ENCODE measurements at places on chromosomes 1 and 21.

DNA sequence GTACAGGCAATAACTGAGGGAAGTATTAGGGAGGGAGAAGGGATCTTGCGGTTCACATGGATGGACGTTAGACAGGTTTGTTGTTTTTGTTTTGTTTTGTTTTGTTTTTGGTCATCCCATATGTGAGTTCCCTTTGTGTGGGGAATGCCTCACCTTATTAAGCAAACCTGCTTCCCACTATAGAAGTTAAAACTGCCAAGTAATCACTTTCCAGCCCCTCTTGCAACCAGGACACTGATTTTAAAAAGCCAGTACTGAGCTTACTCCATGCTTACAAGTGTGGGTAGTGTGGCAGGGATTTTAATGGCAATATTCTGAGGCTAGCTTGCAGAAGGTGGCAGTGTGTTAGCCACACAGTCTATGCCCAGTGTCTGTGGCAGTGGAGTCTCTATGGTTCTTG is 26.5 kb downstream of the SPATA45 start:
- DNase-seq: no peak

- no peak for DNase-seq
Measured at GRCh38 chr21:17388226-17388625, 124.6 kb upstream of the CXADR start.

GRCh38 chr1:92478393-92478792 is 8.3 kb downstream of the GFI1 start:
- no peak for DNase-seq

- DNase-seq: no peak
Measured at GRCh38 chr1:164891615-164892014, 332.6 kb downstream of the PBX1 start.

DNA sequence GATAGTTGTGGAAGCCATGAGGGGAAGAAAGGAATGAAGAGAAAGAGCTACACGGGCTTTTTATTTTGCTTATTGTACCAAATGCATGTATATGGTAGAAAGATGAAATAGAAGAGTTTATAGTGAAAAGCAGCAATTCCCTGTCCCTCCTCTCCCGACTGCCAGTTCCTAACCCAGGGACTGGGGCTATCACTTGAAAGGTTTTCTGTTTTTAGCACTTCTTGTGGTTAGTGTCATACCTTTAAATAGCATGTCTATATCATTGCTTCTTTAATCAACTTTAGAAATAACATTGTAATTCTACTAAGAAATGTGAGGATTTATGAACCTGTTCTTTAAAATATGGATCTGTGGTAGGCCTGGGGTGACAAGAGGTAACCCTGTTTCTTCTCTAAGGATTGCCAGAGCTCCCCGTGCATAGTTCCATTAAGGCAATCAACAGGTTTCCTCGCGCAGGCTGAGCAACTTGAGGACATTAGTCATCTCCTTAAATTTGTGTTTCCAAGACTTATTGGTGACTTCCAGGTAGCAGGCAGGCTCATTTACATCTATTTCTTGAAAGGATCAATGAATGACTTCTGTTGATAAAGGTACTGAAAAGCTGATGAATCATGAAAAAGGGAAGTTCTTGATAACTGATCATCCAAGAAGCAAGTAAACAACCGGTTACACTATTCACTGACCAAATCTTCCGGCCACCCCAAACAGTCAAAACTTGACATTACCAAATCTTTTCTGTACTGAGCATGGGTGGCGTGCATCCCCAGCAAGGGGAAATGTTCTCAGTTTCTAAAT is 37.8 kb upstream of the S1PR1 start:
- DNase-seq: no peak

DNA sequence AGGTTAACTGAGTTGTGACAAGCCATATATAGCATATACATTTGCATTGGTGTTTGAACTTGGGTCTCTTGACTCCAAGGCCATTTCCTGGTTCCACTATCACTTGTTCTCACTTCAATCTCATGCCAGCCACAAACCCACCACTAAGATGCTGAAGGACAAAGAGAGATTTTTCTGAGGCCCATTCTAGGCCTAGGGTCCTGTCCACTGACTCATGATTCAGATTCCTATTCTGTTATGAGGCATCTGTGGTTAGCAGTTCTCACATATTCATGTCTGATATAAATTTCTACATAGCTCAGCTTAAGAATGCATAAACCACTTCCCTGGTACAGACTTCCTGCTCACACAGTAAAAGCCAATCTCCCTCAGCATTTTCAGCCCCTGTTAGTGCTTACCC is 326.1 kb upstream of the BEND5 start:
- peak; percentile 12 for DNase-seq

DNA sequence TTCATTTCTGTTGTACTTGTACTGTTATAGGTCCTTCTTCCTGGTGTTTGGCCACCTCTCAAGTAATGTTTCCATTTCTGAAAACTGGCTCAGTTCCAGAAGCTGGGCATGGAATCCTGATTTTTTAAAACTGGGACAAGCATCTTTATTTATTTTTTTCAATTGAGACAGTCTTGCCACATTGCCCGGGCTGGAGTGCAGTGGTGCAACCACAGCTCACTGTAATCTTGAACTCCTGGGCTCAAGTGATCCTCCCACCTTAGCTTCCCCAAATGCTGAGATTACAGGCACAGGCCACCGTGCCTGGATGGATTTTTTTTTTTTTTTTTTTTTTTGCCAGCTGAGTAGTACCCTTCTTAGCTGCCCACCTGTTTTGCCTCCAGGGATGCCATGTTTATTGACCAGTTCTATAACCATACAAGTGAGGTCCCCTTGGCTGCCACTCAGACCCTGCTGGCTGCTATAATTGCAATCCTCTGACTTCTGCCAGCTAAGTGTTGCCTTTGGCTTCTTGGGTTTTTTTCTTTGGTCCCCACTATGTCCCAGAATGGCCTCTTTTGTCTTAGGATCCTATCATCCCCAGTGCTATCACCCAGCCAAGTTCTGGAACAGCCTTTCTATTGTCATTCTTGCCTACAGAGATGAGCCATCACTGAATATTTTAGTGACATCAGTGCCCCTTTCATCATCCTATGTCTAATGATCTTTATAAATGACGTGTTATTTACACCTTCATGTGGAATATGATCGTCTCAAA is 3.9 kb upstream of the DIP2A start:
- DNase-seq: no peak

- no peak for DNase-seq
Measured at GRCh38 chr1:204224655-204225054, 10.9 kb upstream of the GOLT1A start.

- no peak for DNase-seq
Measured at GRCh38 chr21:35375115-35375514, 326.0 kb upstream of the RUNX1 start.

GRCh38 chr1:64654519-64655341 is 90.1 kb upstream of the RAVER2 start:
- DNase-seq: no peak

- no peak for DNase-seq
Measured at GRCh38 chr1:119007670-119008482, 19.7 kb upstream of the TBX15 start.

DNA sequence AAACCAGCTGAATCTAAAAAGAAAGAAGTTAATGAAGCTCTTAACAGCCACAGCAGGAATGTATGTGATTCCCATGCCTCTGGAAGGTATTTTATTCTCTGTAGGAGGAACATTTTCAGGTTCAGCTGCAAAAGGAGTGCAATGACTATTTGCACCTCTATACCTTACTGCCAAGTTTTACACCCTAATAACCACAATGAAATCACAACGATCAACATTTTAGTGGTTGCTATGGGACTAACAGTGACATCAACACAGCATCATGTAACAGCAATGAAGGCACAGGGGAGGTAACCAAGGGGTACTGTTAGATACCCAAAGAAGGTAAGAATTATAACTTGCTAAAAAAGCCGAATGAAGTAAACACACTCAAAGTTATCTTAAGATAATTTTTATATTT is 116.3 kb upstream of the HP1BP3 start:
- DNase-seq: no peak

GRCh38 chr1:86739648-86740509 is 35.5 kb downstream of the SH3GLB1 start:
- DNase-seq: no peak

DNA sequence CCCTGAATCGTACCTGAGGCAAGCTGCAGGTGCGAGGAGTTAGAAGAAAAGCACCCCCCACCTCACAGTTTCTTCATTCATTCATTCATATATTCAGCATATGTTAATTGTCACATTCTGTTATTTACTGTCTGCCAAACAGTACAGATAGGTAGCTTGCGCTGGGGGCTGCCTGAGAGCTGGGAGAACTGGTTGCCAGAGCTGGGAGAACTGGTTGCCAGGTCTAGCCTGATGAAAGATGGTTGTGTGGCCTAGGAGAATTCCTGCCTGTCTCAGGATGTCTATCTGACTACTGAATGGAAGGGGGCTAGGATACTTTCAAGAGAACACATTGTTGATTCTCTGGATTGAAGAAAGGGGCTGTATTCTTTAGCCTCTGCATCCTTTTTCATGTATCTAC is 225.9 kb upstream of the POU3F1 start:
- no peak for DNase-seq

DNA sequence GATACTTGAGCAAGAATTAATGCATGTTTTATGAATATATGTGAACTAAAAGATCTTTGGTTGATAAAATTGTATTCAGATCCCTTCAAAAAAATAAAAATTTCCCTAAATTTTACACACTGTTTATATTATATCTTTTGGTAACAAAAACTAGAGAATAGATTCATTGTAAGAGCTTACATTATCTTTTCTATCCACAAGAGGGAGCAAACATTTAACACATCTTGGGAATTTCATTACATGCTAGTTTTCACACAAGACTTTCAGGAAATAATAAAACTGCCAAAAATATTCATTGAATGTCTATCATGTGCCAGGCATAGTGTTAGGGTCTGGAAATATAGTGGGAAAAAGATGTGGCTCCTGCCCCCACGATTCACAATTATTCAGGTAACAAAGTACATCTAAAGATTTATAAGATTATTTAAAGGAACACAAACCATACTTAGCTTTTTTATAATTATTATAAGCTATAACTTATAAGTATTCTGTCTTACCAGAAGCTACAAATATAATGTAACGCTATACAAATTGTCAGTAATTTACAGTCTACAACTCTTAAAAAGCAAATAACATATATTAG is 30.6 kb downstream of the FAF1 start:
- peak; percentile 45 for DNase-seq

- DNase-seq: no peak
Measured at GRCh38 chr1:52588535-52588934, 13.6 kb upstream of the GPX7 start.

- no peak for DNase-seq
Measured at GRCh38 chr1:8910914-8911313, 32.4 kb upstream of the ENO1 start.

DNA sequence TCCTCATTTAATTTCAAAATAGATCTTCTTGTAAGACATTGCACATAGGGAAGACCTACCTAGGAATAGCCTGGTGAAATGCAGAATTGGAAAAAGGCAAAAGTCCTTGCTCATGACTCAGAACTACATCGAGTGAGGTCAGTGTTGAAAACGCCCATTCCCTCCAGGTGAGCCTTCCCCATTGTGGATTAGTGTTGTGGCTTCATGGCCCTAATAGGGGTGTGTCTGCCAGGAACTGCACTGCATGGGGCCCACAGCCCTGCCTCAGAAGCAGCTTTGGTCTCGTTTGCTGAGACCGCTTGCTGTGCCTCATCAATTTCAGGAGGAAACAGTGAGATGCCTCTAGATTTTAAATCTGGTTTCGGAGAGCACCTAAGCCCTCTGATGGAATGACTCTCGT is 17.0 kb downstream of the TFF3 start:
- DNase-seq: no peak

GRCh38 chr1:230334447-230334837 is 91.7 kb downstream of the PGBD5 start:
- DNase-seq: no peak

GRCh38 chr1:89287181-89288050 is 14.8 kb upstream of the GBP5 start:
- no peak for DNase-seq

DNA sequence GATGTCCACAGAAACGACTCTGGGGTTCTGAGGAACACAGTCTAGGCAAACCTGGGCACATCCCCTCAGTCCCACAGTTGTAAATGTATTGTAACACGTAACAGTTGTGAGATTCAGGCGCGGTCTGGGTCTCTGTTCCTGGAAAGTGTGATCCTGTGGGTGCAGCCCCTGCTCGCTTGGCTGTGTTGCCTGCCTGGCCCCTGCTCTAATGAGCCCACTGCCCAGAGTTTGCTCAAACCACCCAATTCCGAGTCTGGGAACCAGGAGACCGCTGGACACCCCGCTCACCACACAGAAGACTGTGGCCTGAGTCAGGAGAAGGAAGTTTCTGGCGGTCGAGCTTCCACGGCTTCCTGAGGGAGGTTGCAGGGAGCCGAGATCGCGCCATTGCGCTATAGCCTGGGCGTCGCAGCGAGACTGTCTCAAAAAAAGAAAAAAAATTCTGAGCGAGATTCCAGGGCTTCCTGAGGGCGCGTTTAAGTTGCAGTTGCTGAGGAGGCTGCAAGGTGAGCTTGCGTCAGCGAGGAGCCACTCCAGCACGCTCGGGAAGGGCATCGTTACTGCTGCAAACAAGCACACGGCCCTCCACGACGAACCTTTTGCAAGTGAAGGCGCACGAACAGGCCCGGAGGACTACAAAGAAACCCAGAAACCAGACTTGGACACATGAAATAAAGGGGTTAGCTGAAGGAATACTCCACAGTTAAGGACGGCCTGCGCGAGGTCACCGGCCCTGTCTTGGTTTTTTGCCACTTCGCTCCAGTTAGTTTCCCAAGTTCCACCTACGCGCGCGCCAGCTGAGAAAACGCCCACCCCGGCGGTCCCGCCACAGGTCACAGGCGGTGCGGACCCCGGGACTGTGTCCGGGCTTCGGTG is 1.1 kb downstream of the C21orf58 start:
- no peak for DNase-seq

DNA sequence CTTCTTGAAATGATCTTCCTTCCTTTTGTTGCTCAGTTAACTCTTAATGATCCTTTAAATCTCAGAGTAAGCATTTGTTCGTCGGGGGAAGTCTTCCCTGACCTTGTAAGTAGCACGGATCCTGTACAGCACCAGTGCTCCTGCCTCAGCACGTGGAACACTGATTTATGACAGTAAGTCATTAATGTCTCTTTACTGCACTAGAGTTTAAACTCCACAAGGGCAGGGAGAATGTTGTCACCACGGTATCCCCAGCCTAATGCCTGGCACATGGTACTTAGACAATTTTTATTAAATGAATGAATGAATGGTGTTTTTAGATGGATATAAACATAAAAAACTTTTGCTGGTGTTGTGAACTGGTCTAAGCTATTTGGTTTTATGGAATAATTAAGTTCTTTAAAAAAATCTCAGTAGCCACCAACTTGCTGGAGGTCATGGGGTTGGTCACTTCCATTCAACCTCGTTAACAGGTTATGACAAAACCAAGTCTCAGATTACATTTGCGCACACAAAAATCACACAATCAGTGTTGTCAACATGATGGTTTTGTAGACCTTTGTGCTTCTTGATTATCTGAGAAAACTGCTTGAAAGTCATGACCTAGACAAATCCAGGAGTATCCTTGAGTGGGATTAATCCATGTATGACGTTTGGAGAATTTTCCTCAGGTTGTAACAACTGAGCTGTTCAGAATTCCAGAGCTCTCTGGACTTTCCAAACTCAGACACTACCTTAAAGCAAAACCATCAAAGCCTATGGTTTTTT is 326.9 kb downstream of the DUSP10 start:
- no peak for DNase-seq

Measured in SK-N-MC (cell line).